NCI-H1092 (cell line): ENCODE measurements at places on chromosomes 4 and X.

DNA sequence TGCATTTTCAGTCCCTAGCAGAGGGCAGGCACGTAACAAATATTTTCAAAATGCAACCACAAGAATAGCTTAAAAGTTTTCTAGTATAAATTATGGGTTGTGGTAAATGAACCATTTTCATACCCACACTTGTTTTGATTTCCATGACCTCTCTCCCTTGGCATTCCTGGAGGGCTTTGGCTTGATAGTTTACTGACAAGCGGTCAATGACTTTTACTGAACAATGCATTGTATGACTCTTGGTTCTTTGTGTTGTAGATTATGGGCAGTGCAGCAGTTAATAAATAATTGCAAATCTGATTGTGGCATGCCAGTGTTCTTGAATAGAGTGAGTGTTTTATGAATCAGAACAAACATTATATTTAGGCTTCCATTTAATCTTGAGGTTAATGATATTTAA, 285.2 kb upstream of the ARX start:
- no peak for DNase-seq

DNA sequence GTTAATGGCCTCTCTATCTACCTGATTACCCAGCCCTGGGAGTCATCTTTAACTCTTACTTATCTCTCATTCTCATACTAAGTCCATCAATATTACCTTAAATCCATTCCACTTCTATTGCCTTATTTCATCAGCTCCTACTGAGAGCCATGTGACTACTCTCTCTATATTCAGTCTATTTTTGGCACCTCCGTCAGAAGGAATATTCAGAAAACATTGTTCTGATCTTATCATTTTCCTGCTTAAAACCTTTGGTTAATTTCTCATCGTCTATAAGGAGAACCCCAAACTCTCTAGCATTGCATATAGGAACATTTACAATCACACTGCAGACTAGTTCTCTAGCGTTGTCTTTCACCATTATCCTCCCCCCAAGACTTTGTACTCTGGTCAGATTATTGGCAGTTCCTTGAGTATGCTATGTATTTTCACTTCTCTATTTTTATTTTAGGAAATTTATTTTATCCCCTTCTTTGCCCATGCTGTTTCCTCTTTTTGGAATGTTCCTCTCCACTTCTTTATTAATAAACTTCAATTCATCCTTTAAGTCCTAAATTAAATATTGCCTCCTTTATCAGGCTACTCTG, 13.7 kb upstream of the AMMECR1 start:
- DNase-seq: no peak

GRCh38 chr4:78031417-78031950, 25.6 kb upstream of the FRAS1 start:
- no peak for DNase-seq

GRCh38 chr4:113958766-113959538, 20.5 kb downstream of the ARSJ start:
- DNase-seq: peak; percentile 16

DNA sequence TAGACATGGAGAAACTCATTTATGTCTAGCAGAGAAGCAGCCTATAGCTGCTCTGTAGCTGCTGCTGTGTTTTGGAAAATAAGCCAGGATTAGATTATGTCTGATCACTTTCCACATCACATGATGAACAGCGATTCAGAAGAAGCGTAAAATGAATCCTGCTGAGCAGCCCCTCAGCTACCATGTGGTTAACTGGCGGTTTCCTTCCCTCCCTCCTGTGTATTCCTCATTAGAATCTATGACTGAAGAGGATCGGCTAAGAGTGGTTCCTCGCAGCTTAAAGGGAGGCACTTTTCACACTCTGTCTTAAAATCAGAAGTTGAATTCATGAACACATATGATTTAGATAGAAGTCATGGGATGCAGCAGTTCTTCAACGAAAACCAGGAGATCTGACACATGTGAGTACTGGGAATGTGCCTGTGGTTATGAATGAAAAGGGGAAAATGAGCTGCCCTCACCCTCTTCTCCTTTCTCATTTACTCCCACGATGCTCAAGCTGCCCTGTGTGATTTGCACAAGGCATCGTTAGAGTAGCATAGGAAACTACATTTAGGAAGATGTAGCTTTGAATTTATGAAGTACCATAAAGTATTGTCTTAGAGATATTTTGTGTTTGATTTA, at the start of gene PPEF1:
PPEF1 (plus strand) TSS at position 220 of the 624 bp plus-strand sequence; CDS start at position 356, 136 bp downstream.
- no peak for DNase-seq
